Activated T-helper 17 cell treated with anti-CD3 and anti-CD28 coated beads, Interleukin-2, amount 50 U/mL, for 72 hours (primary cell): ENCODE measurements at places on chromosomes 6 and 20.

GRCh38 chr6:166584155-166584554 is 2.3 kb downstream of the RAMACL start:
- H3K27me3 ChIP-seq = no peaks in the 10 kb centered on the region
- no peak overlapping the region for H3K27ac ChIP-seq
- ATAC-seq = no peak

GRCh38 chr6:112253841-112254816 is at the start of gene LAMA4:
Gene LAMA4 (minus strand): TSS chr6:112254567. CDS start chr6:112254150, 417 bp downstream.
- peaks cover 49% of the 10 kb centered on the region for H3K27me3 ChIP-seq
- peak within 1 kb of the TSS; percentile 76 for H3K4me3 ChIP-seq
- peaks cover 16% of the 10 kb centered on the region for H3K4me1 ChIP-seq
- H3K36me3 ChIP-seq = no peaks in the 10 kb centered on the region
- peak; percentile 45 for ATAC-seq

DNA sequence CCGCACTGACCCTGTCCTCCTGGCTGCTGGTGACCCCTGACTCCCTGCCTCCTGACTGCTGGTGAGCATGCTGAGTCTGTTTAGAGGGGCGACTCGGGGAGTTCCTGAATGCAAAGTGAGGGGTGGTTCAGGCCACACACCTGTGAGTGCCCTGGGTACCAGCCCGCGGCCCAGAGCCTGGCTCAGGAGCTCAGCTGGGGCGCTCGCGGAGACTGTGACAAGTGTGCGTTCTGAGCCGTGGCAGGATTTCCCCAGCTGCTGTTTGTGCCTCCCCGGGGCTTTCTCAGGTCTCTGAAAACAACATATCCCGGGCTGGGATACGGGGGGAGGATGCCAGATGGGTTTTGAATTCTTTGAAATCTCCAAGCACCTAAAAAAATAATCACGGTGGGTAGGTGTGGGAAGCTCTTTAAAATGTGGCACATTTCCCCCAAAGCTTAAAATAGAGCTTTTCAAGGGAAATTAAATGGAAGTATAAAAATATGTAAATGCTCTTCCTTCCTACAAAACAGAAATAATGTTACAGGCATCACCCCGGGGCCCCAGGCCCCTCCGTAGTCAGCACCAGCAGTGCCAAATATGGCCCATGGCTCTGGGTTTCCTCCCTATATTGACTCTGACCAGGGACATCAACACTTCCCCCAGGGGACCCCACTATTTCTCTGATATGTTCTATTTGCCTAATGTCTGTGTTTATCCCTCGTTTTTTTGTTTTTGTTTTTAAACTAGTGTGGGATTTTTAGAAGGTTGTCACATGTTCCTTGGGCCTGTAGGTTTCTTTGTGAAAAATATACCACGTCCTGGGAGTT is 49.9 kb upstream of the TAGAP start:
- H3K4me3 ChIP-seq = peak overlapping the region; percentile 90
- peaks cover 53% of the 10 kb centered on the region for H3K4me1 ChIP-seq
- no peaks in the 10 kb centered on the region for H3K27me3 ChIP-seq
- peaks cover 10% of the 10 kb centered on the region for H3K36me3 ChIP-seq
- peak; percentile 57 for ATAC-seq
- peak overlapping the region; percentile 86 for H3K27ac ChIP-seq

DNA sequence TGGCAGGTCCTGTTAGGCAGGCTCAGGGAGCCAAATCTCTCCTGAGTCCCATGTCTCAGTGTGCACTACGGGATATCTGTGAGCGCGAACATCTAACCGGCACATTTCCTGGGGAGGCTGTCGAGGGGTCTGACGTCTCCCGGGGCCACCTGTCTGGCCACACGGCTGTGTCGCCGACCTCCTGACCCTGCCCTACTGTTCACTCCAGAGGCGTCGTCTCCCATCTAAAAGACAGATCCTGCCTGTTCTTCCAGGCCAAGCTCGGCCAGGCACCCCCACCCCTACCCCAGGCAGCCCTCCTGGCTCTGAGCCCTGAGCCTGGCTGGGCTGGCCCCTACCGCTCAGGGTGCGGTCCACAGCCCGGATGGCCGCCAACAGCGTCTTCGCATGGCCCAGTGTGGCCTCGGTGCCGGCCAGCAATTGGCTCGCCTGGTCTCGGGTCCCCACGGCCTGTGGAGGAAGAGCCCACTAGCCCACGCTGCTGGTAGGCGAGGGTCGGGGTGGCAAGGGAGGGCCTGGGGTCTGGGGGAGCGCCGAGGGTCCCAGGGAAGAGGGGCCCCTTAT is 16.6 kb downstream of the ADRM1 start:
- H3K27me3 ChIP-seq = no peaks in the 10 kb centered on the region
- no peak for ATAC-seq
- no peaks in the 10 kb centered on the region for H3K4me1 ChIP-seq
- H3K27ac ChIP-seq = no peak overlapping the region

GRCh38 chr6:35359346-35359743 is 17.0 kb downstream of the PPARD start:
- H3K36me3 ChIP-seq = peaks cover 51% of the 10 kb centered on the region
- no peaks in the 10 kb centered on the region for H3K27me3 ChIP-seq
- no peak overlapping the region for H3K4me3 ChIP-seq
- peaks cover 29% of the 10 kb centered on the region for H3K4me1 ChIP-seq

DNA sequence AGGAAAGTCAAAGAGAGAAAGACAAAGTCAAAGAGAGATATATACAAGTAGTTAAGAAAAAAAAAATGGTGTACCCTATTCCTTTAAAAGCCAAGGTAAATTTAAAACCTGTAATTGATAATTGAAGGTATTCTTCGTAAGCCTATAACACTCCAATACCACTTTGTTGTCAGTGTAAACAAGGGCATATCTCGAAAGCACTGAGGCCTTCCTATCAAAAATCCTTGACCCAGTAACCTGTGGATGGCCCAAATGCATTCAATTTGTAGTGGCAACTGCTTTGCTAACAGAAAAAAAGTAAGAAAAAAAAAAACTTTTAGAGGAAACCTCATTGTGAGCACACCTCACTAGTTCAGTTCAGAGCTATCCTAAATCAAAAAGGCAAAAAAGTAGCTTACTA is 39.3 kb upstream of the SAMD3 start:
- H3K27me3 ChIP-seq = no peaks in the 10 kb centered on the region
- H3K27ac ChIP-seq = peak overlapping the region; percentile 76
- no peak for ATAC-seq

- no peak overlapping the region for H3K4me3 ChIP-seq
- H3K27me3 ChIP-seq = peaks cover 32% of the 10 kb centered on the region
- H3K36me3 ChIP-seq = no peaks in the 10 kb centered on the region
Measured at GRCh38 chr20:41365777-41366545, 657 bp downstream of the EMILIN3 start.

DNA sequence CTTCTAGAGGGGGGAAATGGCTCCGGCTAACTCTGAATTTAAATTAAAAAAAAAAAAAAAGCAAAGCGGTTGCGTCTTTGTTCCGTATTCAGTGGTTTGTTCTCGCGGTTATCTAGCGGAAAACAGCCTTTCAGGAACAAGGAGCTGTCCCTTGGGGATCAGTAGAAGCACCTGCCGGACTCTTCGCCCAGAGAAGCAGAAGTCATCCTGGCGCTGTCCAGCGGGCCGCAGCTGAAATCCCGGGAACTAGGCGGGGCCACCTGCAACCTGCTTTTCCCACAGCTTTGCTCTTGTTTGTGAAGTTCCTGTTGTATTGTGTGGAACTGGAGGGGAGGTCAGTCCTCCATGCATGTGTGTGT is 43.9 kb upstream of the GJE1 start:
- no peak overlapping the region for H3K4me3 ChIP-seq
- H3K27ac ChIP-seq = no peak overlapping the region
- H3K27me3 ChIP-seq = peaks cover 22% of the 10 kb centered on the region
- no peaks in the 10 kb centered on the region for H3K4me1 ChIP-seq
- ATAC-seq = no peak
- no peaks in the 10 kb centered on the region for H3K36me3 ChIP-seq

DNA sequence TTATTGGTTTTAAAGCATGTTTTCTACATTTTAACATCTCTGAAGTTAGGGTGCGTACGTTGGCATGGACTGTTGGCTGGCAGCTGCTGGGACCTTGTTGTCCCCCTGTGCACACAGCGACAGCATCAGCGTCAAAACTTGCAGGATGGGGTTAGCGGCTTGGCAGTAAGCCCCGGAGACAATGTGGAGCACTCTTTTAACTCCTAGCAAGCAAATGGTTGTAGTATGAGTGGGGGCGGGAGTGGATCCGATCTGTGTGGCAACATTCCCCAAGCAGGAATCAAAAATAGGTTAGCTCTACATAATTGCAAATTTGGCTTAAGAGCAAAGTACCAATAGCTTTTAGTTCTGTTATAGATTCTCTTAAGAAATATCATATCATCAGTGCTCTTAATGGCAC is 70.1 kb downstream of the NRN1 start:
- no peaks in the 10 kb centered on the region for H3K36me3 ChIP-seq
- H3K4me3 ChIP-seq = no peak overlapping the region
- H3K27ac ChIP-seq = no peak overlapping the region
- no peak for ATAC-seq
